Esophagus mucosa (tissue), 1 donor: ENCODE measurements at places on chromosomes 5 and 9. TPM values are rescaled to one million over a fixed set of nuclear protein-coding genes. Genes with fewer than 3 reads are reported as not detected.

- no peak for ATAC-seq
Observed at GRCh38 chr9:84266087-84266561, 74.4 kb downstream of the SLC28A3 start.

DNA sequence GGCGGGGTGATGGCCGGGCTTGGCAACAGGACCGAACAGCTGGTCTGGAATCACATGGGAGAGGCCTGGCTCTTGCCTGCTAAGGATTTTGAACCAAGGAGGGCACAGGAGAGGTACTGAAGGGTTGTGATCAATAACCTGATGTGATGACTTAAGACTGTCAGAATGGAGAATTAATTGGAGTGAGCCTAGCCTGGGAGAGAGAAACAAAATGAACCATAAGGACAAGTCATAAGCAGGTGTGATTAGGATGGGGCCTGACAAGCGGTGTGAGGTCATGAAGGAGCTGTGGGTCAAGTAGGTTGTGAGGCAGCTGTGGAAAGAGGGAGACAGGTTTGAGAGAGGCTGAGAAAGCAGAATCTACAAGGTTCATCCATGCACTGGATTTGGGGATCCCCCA is 104.6 kb downstream of the MED10 start:
- ATAC-seq: no peak

The ACTBL2 gene
- total RNA-seq: not detected

DNA sequence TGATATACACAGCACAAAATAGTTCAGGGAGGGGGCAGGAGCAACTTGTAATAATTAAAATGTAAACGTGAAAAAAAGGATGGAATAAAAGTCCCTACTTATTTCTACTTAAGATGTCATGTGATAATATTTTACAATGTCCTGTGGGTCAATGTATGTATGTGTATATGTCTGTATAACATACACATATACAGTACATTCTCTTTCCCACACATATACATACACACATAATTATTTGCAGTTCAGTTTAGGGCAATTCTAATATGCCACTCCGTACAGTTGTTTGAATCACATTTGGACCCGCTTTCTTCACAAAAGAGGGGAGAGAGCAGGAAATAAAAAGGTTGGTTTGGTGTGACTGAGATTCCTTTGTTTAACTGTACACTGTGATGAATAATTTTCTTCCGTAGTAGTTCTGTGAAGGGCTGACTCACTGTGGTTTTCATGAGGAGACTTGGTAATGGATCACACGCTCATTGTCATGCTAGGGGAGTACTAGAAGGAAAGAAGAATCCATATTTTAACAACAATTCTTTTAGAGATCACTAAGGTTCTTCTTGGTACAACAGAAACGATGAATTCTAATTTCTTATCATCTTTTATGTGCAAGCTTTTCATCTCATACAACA is 26.2 kb upstream of the ACOT12 start:
- peak; percentile 96 for ATAC-seq

The SLC46A2 gene
- total RNA-seq: 0.44 TPM

GRCh38 chr5:173772384-173773059 is 115.6 kb upstream of the CPEB4 start:
- ATAC-seq: no peak
